ENCODE measurements at places on chromosomes 3 and 15. TPM values are rescaled to one million over a fixed set of nuclear protein-coding genes. Genes with fewer than 3 reads are reported as not detected.

The TSC22D2 gene
- total RNA-seq: 50.1 TPM

The ICE2 gene
- 32.9 TPM for total RNA-seq

The CDCP1 gene
- total RNA-seq: 0.61 TPM

The TRPM1 gene
- total RNA-seq: not detected

The PRICKLE2 gene
- total RNA-seq: 1.8 TPM

The TRAT1 gene
- 9.1 TPM for total RNA-seq

The P2RY14 gene
- total RNA-seq: 0.31 TPM

The CYP1A2 gene
- total RNA-seq: not detected

The RASGRP1 gene
- 122 TPM for total RNA-seq

The LSAMP gene
- total RNA-seq: not detected

The WDR93 gene
- not detected for total RNA-seq

The PPARG gene
- not detected for total RNA-seq

- H3K27me3 ChIP-seq: no peaks in the 10 kb centered on the region
- H3K36me3 ChIP-seq: no peaks in the 10 kb centered on the region
- H3K4me1 ChIP-seq: peaks cover 8% of the 10 kb centered on the region
- no peak overlapping the region for H3K4me3 ChIP-seq
- no peak overlapping the region for H3K27ac ChIP-seq
- no peak for DNase-seq
These were observed 17.5 kb downstream of the POPDC2 start for GRCh38 chr3:119642746-119643473.

GRCh38 chr3:3180456-3180855, 965 bp upstream of the CRBN start:
- H3K4me1 ChIP-seq: peaks cover 18% of the 10 kb centered on the region
- H3K36me3 ChIP-seq: no peaks in the 10 kb centered on the region
- H3K27ac ChIP-seq: no peak overlapping the region
- H3K4me3 ChIP-seq: no peak overlapping the region

DNA sequence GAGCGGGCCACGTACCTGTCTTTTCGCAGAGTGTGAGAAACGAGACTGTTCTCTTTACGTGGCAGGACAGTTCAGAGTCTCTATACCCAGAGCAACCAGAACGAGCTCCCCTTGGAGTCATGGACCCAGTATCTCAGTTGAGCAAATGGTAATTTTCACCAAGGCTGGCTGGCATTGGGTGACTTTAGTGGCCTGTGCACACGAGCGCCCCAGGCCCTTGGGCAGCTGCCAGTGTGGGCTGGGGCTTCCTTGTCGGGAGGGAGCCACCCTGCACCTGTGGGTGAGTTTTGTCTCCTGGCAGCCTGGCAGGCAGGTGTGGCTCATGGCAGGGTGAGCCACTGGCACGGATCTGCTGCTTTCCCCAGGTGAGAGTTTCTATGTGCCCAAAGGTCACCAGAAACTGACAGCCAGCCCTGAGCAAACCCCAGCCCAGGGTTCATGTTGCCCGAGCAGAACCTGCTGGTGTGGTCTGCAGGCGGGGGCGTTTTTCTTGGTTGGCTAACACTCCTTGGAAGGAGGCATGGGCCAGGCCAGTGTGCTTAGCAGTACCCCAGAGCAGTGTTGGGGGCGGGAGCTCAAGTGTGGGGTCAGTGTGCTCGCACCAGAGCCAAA, 135.0 kb downstream of the TJP1 start:
- H3K27ac ChIP-seq: no peak overlapping the region
- H3K27me3 ChIP-seq: no peaks in the 10 kb centered on the region
- no peaks in the 10 kb centered on the region for H3K36me3 ChIP-seq
- DNase-seq: no peak
- no peak overlapping the region for H3K4me3 ChIP-seq
- no peaks in the 10 kb centered on the region for H3K4me1 ChIP-seq

GRCh38 chr3:64355401-64355807, 130.1 kb upstream of the PRICKLE2 start:
- no peak overlapping the region for H3K27ac ChIP-seq
- H3K36me3 ChIP-seq: no peaks in the 10 kb centered on the region
- no peak for DNase-seq
- no peaks in the 10 kb centered on the region for H3K27me3 ChIP-seq
- no peak overlapping the region for H3K4me3 ChIP-seq

DNA sequence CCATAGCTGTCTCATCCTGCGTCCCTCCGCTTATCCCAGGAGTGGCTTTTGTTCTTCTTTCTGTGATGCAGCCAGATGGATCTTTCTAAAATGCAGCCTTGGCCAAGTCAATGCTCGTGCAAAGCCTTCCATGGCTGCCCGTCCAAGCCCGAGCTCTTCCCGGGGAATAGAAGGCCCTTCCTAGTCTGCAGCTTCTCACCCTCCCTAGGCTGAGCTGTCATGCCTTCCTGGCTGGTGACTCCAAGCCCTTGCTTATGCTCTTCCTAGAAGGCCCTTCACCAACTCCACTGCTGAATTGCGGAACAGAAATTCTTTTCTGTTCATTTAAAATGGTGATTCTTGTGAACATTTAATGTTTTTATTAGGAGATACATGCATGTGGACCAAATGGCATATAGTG, 95.9 kb downstream of the SMAD6 start:
- H3K4me1 ChIP-seq: no peaks in the 10 kb centered on the region
- no peak for DNase-seq
- H3K27me3 ChIP-seq: no peaks in the 10 kb centered on the region
- H3K4me3 ChIP-seq: no peak overlapping the region
- H3K27ac ChIP-seq: no peak overlapping the region

GRCh38 chr3:53046171-53047170, 598 bp upstream of the SFMBT1 start:
- H3K36me3 ChIP-seq: no peaks in the 10 kb centered on the region
- H3K4me3 ChIP-seq: peak overlapping the region; percentile 62
- H3K4me1 ChIP-seq: peaks cover 9% of the 10 kb centered on the region
- no peaks in the 10 kb centered on the region for H3K27me3 ChIP-seq
- peak; percentile 83 for DNase-seq

DNA sequence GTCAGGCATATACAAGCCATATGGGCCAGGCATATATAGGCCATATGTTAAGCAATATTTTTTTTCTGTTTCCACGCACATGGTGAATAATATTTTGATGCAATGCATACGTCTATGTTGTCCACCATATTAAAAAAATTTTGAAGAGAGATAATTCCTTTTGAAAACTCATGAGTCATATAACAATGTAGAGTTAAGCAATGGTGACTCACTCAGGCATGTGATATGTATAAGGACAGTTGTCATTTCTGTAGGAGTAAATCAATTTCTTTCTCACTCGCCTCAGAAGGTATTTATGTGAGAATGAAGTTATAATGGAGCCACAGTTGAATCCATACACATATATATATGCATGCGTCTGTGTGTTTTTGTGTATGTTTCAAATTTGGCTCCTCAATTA, 272.6 kb downstream of the EPHA3 start:
- no peak overlapping the region for H3K27ac ChIP-seq
- DNase-seq: no peak
- no peak overlapping the region for H3K4me3 ChIP-seq
- no peaks in the 10 kb centered on the region for H3K4me1 ChIP-seq
- no peaks in the 10 kb centered on the region for H3K36me3 ChIP-seq
- no peaks in the 10 kb centered on the region for H3K27me3 ChIP-seq

- no peaks in the 10 kb centered on the region for H3K36me3 ChIP-seq
- no peaks in the 10 kb centered on the region for H3K4me1 ChIP-seq
- H3K4me3 ChIP-seq: no peak overlapping the region
- H3K27ac ChIP-seq: no peak overlapping the region
These were observed 108.0 kb downstream of the BBX start for GRCh38 chr3:107630779-107631178.

- no peak overlapping the region for H3K4me3 ChIP-seq
- no peaks in the 10 kb centered on the region for H3K36me3 ChIP-seq
- DNase-seq: no peak
- H3K4me1 ChIP-seq: no peaks in the 10 kb centered on the region
- H3K27me3 ChIP-seq: no peaks in the 10 kb centered on the region
- H3K27ac ChIP-seq: no peak overlapping the region
These were observed 55.5 kb upstream of the MRPS22 start for GRCh38 chr3:139288266-139288821.

- no peak overlapping the region for H3K27ac ChIP-seq
- DNase-seq: peak; percentile 64
- H3K36me3 ChIP-seq: no peaks in the 10 kb centered on the region
These were observed 96.7 kb downstream of the FOXP1 start for GRCh38 chr3:71486831-71487230.

- H3K36me3 ChIP-seq: no peaks in the 10 kb centered on the region
- DNase-seq: no peak
These were observed 629.2 kb upstream of the AGTR1 start for GRCh38 chr3:148068466-148068865.

DNA sequence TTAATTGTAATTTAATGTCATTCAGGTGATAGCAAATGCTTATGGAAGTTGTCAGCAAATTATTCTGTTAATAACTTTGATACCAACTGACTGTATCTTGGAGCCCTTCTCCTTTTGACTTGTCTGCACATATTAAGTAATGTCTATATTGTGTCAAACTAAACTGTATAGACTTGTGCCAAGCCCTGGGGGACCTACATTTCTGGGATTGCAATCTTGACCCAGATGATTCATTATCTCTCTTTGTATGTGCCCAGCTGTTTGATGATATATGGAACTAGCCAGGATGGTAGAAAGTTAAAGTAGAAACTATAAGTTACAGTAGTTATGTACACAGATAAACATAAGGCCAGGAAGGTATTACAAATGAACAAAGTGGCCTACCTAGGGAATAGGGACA, 402.8 kb upstream of the RARB start:
- no peak overlapping the region for H3K4me3 ChIP-seq
- H3K27ac ChIP-seq: no peak overlapping the region
- no peak for DNase-seq
- no peaks in the 10 kb centered on the region for H3K36me3 ChIP-seq
- no peaks in the 10 kb centered on the region for H3K27me3 ChIP-seq

DNA sequence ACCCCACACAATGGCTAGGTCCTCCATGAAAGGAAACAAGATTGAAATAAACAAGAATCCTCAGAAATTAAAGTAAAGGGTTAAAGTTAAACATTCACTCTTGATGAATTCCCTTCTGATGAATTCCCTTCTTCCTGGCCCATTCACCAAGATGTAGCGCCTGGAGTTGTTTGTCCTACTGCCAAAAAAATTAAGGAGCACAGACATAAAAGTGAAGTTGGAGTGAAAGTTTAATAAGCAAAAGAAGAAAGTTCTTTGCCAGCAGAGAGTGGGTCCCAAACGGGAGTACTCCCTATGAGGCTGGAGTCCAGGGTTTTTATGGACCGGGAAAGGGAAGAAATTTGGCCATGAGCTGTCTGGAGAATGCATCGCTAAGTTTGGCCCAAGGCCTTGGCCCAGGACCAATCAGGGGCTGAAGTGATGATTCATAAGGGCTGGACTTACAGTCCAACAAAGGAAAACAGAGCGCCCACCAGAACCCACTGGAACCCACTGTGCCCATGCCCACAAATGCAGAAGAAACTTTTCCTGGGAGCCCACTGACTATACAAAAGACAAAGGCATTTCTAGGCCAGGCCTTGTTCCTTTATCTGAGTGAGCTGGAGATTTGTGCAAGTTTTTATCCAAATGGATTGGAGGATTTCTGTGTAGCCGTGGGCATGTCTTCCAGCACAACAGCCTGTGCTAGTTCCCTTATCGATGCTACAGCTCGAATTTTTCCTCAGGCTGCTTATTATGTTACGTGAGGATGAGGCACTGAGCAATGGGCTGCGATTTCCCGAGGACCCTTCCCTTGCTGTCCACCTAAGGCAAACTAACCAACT, 1561.6 kb downstream of the OTOL1 start:
- no peaks in the 10 kb centered on the region for H3K4me1 ChIP-seq
- no peak for DNase-seq
- H3K4me3 ChIP-seq: no peak overlapping the region
- H3K27ac ChIP-seq: no peak overlapping the region

- DNase-seq: no peak
- no peaks in the 10 kb centered on the region for H3K27me3 ChIP-seq
- no peak overlapping the region for H3K4me3 ChIP-seq
- no peaks in the 10 kb centered on the region for H3K4me1 ChIP-seq
These were observed 151.6 kb upstream of the MEF2A start for GRCh38 chr15:99413955-99414754.

DNA sequence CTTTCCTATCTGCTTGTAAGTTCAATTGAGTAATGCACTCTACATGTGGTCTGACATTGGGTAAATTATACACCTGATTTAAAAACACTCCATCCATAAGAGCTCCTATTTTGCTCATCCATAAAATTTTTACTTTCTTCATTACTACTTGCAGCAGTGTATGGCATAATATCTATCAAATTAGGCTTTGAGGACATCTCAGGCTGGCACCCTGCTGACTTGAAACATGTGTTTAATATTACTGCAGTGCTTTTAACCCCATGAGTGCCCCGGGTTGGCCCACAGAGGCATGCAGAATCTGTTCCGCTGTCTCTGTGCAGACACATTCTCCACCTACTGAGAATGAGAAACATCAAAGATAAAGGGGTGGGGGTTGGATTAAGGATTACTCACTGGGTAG, 249.9 kb upstream of the DNAJC19 start:
- no peak overlapping the region for H3K4me3 ChIP-seq
- no peaks in the 10 kb centered on the region for H3K27me3 ChIP-seq
- no peaks in the 10 kb centered on the region for H3K4me1 ChIP-seq
- H3K36me3 ChIP-seq: no peaks in the 10 kb centered on the region
- H3K27ac ChIP-seq: no peak overlapping the region
- no peak for DNase-seq

- no peaks in the 10 kb centered on the region for H3K36me3 ChIP-seq
- peaks cover 8% of the 10 kb centered on the region for H3K4me1 ChIP-seq
- H3K27ac ChIP-seq: no peak overlapping the region
- no peak overlapping the region for H3K4me3 ChIP-seq
- H3K27me3 ChIP-seq: no peaks in the 10 kb centered on the region
- DNase-seq: no peak
These were observed 109.8 kb downstream of the TNIK start for GRCh38 chr3:171350364-171350763.

DNA sequence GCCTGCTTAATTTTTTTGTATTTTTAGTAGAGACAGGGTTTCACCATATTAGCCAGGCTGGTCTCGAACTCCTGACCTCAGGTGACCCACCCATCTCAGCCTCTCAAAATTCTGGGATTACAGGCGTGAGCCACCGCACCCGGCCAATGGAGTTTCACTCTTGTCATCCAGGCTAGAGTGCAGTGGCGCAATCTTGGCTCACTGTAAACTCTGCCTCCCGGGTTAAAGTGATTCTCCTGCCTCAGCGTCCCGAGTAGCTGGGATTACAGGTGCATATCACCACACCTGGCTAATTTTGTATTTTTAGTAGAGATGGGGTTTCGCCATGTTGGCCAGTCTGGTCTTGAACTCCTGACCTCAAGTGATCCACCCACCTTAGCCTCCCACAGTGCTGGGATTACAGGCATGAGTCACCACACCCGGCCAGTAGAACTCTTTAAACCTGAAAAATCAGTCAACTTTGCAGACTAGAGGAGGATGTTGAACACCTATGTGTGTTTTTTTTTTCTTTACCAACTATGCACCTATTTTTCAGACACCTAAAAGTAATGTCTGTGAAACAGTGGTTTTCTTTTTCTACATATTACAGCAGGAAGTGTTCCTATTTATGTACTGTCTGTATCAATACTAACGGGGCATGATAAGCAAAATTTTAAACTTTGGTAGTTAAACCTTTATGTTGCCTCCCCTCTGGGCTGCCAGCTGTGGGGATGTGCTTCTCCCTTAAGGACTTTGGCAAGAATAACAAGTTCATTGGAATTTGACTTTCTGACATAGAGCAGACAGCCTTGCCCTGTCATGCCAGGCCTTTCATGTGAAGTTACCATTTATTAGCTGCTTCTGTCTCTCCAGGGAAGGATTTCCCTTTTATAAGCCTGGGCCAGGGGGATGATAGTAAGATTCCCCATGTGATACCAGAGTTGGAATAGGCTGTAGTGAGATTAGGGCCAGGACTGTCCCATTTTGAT, 8.1 kb downstream of the ARIH2 start:
- no peak for DNase-seq
- peaks cover 38% of the 10 kb centered on the region for H3K4me1 ChIP-seq
- no peak overlapping the region for H3K27ac ChIP-seq
- peaks cover 48% of the 10 kb centered on the region for H3K36me3 ChIP-seq
